ENCODE measurements at places on chromosomes 13 and 19.

- DNase-seq = no peak
Observed at GRCh38 chr19:33552928-33553279, 31.3 kb upstream of the PEPD start.

DNA sequence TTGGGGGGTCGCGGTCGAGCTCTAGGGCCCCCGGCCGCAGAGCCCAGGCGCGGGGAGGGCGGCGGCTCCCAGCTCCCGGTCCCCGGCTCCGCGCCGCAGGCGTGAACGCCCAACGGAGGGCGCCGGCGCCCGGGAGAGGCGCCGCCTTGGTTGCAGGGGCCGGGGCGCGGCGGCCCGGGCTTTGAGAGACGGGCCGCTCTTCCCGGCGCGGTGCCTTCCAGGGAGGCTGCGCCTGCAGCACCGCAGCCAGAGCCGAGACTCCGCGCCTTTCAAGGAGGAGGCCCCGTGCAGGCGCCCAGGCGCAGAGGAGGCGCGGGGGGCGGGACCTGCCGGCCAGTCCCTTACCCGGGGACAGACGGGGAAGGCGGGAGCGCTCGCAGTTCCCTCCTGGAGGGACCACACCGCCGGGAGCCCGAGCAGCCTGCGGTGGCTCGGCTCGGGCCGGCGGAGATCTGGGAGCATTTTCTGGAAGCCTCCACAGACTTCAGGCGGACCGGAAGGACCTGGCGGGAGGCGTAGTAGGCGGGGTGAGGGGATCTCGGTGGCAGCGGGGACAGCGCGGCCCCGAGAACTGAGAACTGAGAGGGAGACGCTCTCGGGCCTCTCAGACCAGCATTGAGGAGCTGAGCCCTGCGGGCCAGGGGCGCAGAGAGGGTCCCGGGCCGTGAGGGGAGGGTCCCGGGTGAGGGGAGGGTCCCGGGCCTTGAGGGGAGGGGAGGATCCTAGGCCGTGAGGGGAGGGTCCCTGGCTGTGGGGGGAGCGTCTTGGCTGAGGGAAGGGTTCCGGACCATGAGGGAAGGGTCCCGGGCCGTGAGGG is 25.5 kb upstream of the MCF2L start:
- DNase-seq = no peak

- no peak for DNase-seq
Observed at GRCh38 chr13:30629527-30629926, 11.8 kb downstream of the USPL1 start.

GRCh38 chr19:44741841-44742329 is 6.6 kb upstream of the BCL3 start:
- DNase-seq = no peak

DNA sequence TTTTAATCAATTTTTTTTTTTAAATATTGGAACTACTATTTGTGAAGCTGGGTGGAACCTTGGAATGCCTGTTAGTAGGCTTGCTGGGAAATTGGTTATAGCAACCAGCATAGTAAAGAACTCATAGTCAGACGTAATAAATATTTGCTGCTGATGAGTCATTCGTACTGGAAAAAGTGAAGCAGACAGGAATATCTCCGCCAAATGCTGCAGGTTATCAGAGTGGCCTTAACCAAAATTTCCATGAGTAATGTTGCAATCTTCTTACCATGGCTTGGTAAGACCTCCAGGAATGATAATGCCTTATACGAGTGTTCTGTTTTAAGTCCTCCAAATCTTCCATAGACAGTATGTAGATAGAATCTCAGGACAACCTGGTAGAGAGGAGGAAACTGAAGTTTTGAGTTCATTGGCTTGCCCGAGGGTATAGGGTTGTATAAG is 34.2 kb downstream of the MBNL2 start:
- DNase-seq = no peak

- no peak for DNase-seq
Observed at GRCh38 chr19:31772915-31773314, 423.7 kb upstream of the TSHZ3 start.

DNA sequence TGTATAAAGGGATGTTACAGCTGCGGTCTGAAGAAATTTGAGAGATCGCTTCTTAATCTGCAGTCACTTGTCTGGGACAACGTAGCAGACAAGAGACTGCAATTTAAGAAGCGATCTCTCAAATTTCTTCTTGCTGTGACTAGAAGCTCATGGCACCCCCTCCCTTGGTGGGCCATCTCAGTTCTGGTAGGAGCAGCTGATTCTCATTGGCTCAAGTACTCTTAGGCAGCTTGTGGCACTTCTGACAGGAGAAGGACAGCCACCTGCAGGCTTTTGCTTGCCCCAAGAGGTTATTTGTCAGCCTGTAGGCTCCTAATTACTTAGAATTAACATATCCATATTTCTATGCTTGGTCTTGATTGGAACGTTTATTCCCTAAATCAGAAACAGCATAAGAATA is 503.0 kb downstream of the DCT start:
- no peak for DNase-seq

GRCh38 chr13:94414141-94414540 is 65.3 kb downstream of the DCT start:
- no peak for DNase-seq

- DNase-seq = no peak
Observed at GRCh38 chr13:48575031-48575430, 42.2 kb upstream of the RCBTB2 start.

DNA sequence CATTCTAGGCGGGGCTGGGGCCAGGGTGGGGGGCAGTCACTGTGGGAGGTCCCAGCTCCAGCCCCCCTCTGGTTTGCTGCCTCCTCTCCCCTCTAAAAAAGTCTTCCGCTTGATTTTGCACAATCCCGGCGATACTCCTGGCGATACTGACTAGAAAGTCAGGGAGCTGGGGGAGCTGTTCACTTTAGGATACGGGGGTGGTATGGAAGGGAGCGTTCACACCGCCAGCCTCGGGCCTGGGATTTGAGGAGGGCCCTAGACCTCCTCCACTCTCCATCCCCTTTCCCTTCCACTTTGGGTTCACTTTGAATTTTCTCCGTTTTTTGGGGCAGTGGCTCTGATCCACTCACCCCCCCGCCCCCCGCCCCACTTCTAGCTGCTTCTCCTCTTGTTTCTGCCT is 35.0 kb downstream of the KEAP1 start:
- no peak for DNase-seq

DNA sequence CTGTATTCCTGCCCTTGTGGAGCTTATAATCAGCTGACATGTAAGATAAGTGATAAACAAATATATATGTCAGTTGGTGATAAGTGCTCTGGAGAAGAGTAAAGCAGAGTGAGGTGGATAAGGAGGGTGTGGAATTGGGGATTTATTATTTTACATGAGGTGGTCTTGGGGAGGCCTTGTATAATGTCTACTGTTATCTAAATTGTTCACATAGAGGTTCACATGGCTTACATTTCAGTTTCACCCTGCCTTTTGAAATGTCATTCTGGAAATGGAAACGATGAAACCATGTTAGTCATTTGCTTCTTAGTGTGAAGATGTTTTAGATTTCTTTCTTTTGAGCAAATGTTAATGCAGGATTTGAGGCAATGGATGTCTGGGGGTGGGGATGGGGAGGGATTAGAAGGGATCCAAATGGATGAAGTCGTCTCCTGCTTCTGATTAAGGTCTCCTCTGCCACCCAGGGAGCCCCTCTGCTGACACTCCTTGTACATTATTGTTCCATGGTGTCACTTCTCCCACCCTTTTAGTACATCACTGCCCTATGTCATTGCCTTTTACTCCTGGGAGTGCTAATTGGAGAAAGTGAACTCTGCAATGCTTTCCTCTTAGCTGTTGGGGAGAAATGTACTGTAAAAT is 14.0 kb downstream of the B3GLCT start:
- DNase-seq = no peak

DNA sequence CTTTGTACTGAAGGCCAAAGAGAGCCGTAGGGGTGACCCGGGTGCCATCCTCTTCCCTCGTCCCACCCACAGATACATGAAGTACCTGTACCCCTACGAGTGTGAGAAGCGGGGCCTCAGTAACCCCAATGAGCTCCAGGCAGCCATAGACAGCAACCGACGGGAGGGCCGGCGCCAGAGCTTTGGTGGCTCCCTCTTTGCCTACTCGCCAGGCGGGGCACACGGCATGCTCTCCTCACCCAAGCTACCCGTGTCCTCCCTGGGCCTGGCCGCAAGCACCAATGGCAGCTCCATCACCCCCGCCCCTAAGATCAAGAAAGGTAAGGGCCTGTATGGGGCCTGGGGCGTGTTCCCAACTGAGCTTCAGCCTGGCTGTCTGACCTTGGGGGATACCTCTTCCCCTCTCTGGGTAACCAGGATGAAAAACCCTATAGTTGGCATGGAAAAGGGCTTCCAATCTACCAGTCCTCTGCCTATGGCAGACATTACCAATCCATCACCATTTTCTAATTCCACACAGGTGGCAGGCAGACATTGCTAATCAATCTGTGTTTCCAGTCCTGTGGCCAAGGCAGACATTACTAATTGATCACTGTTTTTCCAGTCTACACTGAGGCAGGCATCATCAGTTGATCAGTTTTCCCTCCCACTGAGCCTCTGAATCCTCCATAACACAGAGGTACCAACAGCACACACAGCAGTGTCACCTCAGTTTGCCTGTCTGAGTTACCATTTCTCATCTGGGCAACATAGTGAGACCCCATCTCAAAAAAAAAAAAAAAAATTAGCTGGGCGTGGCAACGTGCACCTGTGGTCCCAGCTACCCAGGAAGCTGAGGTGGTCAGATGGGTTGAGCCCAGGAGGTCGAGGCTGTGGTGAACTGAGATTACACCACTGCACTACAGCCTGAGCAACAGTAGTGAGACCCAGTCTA is 19.1 kb upstream of the WDR18 start:
- no peak for DNase-seq

DNA sequence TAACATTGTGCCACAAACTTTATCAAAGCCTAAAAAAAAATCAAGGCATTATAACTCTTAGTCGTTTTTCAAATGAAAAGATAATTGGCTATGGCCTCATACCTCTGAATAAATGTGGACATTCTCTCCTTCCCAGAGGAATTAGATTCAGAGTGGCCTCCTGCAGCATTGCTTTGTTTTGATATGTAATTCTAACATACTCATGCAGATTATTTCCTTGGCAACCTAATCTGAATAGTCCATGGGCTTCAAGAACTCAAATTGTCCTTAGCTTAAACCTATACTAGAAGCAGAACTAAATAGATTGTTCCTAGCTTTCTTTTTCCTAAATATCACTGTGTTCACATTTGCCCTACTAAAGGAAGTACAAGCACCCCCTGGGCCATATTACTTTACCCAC is 1146.9 kb downstream of the OLFM4 start:
- DNase-seq = no peak

DNA sequence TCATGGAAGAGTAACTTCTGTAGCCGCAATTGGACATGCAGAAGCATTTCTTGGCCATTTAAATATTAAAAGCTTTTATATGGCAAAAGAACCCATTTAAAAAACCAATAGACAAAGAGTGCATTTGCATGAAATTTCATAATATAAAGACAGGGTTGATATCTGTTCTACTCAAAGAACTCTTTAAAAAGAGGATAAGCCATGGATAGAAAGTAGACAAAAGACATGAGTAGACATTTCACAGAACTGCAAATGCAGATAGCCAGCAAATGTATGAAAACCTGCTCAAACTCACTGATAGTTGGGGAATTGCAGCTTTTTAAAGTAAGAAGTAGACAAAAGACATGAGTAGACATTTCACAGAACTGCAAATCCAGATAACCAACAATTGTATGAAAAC is 218.1 kb downstream of the SHISA2 start:
- no peak for DNase-seq

- DNase-seq = no peak
Observed at GRCh38 chr19:18520848-18521691, 800 bp downstream of the ELL start.

DNA sequence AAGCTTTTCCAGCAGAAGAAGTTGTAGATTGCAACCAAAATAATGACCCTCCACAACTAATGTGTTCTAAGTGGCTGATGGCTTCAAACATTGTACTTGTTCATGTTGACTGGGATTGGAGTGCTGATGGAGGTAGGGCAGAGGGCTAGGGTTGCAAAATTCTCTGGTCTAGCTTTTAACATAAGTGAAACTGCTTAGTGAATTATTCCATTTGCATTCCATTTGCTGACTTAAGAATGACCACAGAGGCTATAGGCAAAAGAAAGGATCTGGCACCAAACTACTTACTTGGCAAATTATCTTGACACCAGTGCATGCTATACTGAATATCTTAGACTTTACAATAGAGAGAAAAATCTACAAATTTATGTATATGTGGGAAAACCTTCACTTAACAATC is 287.0 kb downstream of the FGF9 start:
- no peak for DNase-seq

DNA sequence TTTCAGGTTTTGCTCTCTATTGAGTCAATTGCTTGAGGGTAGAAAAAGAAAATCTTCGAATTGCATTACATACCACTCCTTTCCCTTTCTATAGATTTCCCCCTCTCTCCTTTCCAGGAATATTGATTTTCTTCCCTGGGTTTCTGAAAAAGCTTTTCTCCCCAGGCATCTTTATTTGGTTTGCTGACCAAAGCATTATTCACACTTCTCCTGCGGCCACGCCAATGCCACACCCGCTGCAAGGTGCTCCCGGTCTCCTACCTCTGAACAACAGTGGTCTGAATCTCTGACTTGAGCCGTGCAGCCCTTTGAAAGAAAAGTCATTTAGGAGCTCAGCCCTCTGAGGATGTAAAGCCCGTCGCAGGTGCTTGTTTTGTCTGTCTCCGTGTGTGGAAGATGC is 350.9 kb upstream of the TMTC4 start:
- no peak for DNase-seq

- no peak for DNase-seq
Observed at GRCh38 chr19:7665076-7665475, 3.8 kb upstream of the RETN start.

- no peak for DNase-seq
Observed at GRCh38 chr13:25616674-25617073, 244.9 kb downstream of the ATP8A2 start.

DNA sequence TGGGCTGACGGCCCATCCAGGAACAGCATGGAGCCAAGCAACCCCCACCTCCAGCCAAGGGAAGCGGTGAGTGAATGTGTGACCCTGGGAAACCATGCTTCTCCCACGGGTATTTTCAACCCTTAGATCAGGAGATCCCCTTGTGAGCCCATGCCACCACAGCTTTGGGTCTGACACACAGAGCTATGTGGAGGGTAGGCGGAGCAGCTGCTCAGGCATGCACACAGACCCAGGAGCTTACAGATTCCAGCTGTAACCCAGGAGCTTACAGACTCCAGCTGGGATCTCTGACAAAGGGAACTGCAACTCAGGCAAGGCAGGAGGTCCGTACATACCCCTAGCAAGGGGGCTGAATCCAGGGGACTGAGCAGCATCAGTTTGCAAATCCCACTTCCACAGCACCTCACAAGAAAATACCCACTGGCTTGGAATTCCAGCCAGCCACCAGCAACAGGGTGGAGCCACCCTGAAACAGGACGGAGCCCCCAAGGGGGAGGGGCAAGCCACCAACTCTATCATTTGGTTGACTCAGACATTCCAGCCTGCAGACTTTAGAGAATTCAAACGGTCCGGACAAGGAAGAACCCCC is 40.8 kb upstream of the RFXAP start:
- no peak for DNase-seq

DNA sequence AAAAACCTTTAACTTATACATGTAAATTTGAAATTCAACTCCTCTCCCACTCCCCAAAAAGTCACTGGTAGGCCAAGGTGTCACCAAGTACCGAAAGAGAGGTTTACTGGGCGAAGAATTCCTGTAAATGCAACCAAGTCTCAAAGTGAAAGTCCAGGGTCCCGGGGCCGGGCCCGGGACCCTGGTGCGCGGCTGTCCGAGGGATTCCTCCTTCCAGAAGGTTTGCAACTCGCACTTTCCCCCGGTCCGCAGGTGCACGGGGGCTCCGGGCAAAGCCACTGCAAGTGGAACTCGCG is 1.1 kb downstream of the STK24 start:
- DNase-seq = no peak
